ENCODE measurements at places on chromosomes 3 and 15.

- DNase-seq, result no peak
Observed at GRCh38 chr3:146100180-146100579, 60.8 kb downstream of the PLOD2 start.

- DNase-seq, result no peak
Observed at GRCh38 chr3:165883863-165884478, 46.7 kb upstream of the BCHE start.

- DNase-seq, result no peak
Observed at GRCh38 chr3:118402971-118403370, 631.7 kb downstream of the IGSF11 start.

DNA sequence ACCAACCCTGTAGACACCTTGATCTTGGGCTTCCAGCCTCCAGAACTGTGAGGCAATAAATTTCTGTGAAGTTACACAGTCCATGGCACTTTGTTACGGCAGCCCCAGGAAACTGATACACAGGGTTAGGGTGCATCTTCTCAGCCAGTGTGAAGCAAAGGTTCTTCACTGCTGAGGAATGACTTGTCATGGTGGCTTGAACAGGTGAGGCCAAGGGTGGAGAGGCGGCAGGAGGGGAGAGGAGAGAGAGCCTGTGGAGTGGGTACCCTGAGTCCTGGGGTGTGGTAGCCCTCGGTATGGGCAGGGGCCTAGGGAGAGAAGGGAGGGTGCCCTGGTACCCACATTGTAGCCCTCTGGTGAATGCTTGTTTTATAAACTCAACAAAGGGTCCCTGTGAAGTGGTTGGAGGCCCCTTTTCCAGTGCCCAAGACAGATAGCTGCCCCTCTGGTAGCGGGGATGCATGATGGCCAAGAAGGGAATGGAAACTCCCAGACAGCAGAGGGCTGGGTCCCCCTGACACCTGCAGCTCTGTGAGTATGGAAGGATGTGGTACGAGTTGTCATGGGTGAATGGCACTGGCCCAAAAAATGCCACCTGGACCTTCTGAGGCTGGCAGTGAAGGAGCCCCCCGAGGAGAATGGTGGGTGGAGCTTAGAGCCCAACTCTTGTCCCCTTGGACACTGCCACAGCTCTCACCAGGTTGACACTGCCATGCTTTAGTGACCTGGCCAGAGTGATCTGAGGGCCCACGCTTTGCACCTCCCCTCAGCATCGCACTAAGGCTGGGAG is 49.6 kb downstream of the SPSB4 start:
- no peak for DNase-seq
